Activated CD4-positive, CD25-positive, alpha-beta regulatory T cell (primary cell): ENCODE measurements at places on chromosomes 16 and 17.

DNA sequence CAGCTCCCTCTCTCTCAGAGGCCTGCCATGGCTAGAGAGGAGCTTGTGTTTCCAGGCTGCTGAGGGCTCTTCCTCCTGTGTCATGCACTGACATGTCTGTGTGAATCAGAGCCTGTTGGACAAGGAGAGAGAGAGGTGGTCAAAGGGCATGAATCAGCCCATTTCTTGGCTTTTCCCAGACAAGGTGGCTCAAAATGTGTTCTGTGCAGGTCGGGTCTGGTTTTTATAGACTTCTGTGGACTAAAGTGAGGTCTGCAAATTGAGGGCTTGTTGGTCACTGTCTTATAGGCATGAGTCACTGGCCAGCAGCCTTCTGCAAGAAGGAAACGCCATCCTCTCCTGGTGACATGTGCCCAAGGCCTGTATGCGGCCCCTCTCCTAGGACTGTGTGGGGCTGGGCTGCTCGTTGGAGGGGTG, 97.9 kb downstream of the FOXL1 start:
- DNase-seq: no peak

DNA sequence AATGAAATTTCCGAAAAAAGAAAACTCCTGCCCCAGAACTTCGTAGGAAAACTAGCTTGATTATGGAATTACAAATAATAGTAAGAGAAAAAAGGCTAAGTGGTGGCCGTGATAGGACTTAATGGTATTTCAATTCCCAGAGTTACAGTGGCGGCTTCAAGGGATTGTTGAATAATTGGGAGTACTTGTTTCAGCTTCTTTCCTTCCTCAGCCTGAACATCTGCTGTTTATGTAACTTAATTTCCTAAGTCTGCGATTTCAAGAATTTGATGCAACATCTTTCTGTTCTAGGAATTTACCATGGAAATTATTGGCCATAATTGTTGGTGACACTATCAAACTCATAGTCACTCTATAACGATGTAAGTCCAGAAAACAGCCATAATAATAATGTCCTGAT, 684 bp upstream of the APPBP2 start:
- no peak for DNase-seq

GRCh38 chr16:26567356-26567755, 499.4 kb upstream of the C16orf82 start:
- no peak for DNase-seq

GRCh38 chr16:49855280-49855821, 561 bp downstream of the ZNF423 start:
- no peak for DNase-seq

GRCh38 chr17:29844339-29845048, 85.5 kb downstream of the SSH2 start:
- no peak for DNase-seq

- DNase-seq: no peak
These were observed 28.2 kb downstream of the SLC39A11 start for GRCh38 chr17:73064084-73064938.

DNA sequence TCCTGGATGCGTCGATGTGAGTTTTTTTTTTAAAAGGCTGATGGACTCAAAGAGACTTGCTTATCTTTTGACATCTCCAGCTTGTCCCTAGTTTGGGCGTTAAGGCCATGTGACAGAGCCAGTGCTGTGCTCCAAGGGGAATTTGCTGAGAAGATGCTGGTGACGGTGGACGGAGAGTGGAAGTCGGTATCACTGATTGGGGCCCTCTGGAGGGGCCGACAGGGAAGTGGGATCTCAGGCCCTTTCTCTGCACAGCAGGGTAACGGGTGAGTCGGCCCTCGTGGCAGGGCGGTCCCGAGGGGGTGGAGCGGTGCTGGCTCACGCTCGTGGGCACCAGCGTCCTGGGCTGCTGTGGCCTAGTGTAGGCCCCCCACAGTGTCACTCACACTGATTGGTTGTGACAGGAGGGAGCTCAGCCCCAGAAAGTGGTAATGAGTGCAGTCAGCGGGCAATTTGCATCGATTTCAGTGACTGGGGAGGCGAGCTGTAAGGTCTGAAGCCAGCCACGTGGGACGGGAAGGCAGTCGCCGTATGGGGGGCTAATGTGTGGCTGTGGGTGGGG, 91.3 kb downstream of the TBC1D16 start:
- no peak for DNase-seq

DNA sequence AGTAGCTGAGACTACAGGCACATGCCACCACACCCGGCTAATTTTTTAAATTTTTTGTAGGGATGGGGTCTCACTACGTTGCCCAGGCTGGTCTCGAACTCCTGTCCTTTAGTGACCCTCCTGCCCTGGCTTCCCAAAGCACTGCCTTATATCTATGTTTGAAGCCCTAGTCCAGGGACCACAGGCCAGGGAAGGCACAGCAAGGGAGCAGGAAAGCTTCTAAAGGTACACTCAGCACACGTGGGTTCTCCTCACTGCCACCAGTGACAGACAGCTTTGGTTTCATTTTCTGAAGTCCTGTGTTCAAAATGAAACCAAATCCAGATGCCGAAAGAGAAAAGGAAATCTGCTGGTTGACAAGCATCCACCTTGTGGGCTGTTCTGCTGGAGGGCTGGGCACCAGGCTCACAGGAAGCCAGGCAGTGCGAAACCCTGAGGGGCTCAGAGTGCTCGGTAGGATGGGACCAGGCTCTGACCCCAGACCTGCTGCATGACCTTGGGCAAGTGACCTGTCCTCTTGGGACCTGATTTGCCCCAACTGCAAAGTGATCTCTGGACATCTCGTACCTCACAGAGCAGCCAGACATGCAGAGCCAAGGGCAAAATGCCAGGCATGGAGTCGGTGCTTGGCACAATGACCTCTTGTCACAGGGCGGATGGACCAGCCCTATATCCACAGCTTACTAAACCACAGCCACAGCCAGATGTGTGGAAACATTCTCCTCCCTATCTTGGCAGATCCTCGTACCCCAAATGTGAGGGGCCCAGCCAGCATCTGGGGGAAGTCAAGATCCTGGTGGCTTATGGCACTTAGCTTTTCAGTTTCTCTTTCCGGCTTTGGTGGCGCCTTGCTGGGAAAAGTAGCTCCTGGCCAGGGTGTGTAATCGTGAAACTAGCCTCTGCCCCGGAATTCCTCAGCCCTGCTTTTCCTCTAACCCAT, 2.8 kb upstream of the SOCS1 start:
- no peak for DNase-seq

DNA sequence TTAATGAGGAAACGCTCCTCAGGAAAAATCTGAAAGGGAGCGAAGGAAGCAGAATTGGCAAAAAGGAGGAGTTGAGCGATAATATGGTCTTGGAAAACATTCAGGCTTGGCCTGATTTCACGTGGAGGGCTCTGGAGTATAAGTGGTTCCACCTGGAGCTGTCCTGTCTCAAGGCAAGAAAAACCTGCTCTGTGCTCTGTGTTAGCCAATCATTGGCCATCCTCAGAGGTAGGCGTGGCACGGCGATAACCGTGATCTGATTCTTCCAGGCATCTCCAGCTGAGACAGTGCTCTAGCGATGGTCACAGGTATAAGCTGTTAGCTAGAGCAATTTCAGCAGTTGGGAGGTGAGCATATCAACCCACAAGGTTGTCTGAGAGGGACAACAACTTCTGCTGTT, 450.5 kb upstream of the MAF start:
- no peak for DNase-seq

DNA sequence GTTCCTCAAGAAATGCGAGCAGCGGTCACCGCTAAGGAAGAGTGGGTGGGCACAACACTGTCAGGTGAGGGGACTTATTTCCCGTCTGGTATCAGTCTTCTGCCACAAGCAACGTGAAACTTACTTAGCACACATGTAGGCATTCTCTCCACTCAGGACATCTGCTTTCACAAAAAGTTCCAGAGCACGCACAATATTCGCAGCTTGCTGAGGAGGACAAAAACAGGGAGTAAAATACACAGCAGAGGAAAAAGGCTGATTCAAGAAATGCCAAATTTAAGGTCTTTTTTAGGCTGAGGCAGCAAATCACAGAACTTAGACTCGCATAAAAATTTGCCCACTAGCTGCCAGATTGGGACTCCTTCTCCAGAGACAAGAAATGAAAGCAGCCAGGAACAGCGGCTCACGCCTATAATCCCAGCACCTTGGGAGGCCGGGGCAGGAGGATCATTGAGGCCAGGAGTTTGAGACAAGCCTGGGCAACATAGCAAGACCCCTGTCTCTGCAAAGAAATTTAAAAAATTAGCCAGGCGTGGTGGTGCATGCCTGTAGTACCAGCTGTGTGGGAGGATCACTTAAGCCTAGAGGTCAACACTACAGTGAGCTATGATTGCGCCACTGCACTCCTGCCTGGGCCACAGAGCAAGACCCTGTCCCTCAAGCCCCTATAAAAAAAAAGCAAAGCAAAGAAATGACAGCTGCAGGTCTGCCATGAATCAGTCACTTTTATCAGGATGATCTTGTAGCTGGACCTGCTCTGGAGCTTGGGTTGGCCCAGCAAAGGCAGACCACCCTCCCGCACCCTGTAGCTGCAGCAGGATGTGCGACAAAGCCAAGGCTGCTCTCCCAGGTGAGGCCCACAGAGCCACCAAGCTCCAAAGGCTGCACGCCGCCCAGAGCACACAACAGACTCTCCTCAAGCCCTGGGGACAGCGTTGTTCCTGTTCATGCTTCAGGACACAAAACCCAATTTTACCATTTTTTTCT, 20.5 kb downstream of the USP36 start:
- no peak for DNase-seq

- DNase-seq: no peak
These were observed 16.5 kb downstream of the AP1G1 start for GRCh38 chr16:71792176-71792575.

DNA sequence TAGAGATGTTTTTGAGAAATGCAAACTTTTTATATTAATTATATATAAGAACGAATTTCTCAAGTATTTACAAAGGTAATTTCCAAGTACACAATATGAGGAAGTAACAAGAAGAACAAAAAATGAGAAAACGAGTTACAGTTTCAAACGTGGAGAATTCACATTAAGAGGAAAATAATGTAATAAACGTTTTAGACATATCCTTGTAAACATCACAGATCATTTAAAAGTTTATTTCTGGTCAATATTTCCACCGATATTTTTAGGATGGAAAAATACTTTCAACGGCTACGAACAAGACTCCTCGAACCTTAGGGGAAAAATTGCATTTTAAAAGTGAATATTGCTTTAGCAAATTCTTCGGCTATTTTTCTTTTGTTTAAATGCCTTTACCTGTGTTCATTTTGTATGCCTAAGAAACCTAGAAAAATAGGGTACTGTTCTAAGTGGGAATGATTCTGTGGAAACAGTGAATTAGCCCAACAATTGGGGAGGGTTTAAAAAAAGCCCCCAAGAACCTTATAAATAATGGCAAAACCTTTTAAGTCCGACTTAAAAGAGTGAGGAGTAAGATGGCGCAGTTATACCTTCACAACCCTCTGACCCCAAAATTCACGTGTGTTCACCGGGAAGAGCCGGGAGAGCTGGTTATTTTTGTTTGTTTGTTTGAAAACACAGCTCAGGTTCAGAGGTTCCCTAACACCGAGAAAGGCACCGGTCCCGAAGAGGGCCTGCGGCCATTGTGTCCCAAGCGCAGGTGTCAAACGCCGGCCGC, 3.3 kb downstream of the HNF1B start:
- no peak for DNase-seq

DNA sequence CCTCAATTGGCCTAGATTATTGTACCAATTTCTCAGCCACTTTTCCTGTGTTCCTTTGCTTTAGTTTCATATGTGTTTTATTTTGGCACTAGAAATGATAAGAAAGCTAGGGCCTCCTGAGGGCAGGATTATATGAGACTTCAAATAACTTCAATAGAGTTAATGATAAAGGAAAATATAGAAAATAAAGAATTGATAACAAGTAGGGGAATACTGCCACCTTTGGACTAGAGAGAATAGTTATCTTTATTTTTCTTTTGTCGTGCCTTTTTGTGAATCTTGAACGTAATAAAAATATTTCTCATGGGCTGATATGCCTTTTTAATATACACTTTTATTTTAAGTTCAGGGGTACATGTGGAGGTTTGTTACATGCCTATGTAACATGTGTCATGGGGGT, 29.3 kb upstream of the RBL2 start:
- DNase-seq: no peak

DNA sequence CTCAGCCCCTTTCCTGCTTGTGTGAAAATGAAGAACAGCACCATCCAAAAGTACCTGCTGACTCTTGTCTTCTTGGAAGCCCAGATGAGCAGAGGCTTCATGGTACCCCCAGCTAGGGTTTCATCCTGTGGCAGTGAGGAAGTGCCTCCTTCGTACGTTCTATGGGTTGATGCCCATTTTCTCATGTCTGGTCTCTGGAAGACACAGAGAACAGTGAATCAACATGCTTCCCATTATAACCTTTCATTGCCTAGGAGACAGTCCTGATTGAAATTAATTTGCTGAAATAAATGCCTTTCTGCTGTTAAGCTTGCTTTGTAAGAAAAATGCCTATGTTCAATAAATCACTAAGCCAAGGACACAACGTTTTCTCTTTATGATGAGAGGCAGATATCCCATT, 36.5 kb downstream of the RCVRN start:
- DNase-seq: no peak

DNA sequence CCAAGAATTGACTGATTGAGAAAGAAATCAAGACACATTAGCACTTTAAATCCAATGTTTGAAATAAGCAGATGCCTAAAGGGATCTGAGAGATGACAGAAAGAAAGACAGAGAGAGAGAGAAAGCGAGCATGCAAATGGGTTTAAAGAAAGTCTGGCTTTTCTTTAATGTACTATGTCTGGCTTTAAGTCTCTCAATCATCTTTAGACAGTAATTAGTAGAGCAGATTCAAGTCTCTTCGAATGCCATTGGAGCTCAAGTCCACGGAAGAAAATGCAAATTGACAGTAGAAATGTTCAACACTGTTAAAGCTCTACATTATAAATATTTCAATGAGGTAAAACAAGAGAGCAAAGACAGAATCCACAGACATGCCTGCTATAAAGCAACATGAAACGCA, 1480.2 kb upstream of the CDH8 start:
- DNase-seq: no peak

GRCh38 chr16:50282010-50282538, 15.7 kb downstream of the ADCY7 start:
- peak; percentile 37 for DNase-seq

- DNase-seq: no peak
These were observed 115.2 kb downstream of the PITPNC1 start for GRCh38 chr17:67492251-67492740.

DNA sequence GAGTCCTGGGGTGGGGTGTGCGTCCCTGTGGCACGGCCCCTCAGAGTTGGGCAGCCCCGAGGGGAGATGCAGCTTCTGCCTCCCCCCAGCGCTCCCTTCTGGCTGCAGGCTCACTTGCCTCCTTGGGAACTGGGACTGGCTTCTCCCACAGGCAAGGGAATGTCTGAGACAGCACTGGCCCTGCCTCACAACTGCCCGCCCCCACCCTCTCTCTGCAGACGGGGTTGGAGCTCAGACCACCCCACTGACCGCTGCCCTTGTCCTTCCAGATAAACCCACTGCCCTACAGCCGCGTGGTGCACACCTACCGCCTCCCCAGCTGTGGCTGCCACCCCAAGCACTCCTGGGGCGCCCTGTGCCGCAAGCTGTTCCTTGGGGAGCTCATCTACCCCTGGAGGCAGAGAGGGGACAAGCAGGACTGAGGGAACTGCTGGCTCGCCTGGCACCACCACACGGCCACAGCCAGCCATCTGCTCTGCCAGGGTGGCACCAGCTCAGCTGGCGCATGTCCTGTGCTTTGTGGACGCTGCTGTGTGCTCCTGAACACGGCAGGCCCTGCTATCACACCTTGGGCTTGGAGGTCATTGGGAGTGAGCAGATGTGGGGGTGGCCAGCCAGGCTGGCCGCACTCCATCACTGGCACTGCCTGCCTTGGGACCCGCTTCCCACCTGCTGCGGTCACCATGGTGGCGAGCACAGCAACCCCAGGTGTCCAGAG, 7.1 kb upstream of the RAB40C start:
- DNase-seq: no peak
